ENCODE measurements at places on chromosomes 2 and 18.

- no peak for DNase-seq
These were observed 7.6 kb upstream of the METTL21A start for GRCh38 chr2:207632575-207633493.

DNA sequence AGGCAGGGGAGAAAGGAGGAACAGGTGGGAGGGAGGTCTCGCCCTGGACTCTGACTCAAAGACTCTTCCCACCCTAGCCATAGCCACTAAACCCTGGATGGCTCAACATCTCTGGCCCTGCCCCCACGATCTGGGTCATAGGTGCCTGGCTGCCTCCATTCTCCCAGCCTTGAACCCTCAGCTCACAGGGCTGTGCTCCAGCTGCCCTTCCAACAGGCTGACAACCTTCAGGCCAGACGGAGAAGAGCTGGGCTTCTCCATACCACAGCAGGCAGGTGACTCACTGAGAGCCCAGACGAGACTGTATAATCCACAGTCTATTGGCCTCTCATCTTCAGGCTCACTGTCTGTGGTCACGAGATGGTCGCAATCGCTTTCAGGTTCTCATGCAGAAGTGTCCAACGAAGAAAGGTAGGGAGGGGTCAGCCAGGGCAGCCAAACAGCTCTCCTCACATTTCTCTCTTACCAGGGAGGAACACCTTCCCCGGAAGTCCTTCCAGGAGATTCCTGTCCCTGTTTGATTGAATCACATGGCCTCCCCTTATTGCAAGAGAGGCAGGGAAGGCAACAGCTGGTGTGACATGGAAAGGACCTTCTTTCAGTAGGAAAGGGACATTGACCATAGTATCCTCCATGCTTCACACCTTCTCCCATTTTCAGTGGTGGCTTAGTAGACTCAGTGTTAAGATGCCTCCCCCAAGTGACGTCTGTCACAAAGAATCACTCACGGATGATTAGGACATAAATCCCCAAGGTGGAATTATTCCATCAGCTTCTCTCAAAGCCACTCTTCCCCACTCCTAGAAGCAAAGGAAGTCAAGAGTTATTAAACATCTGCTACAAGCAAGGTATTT lies 100.1 kb downstream of the MRO start:
- DNase-seq: no peak

- DNase-seq: no peak
These were observed 36.0 kb downstream of the PHLPP1 start for GRCh38 chr18:62751341-62751821.

GRCh38 chr2:218312267-218312756 lies 20.0 kb upstream of the TMBIM1 start:
- DNase-seq: no peak

- DNase-seq: no peak
These were observed 134.4 kb upstream of the SLC1A4 start for GRCh38 chr2:64854773-64855237.

- no peak for DNase-seq
These were observed 43.8 kb upstream of the PPP4R1 start for GRCh38 chr18:9658087-9658641.

GRCh38 chr18:80050797-80051196 lies 16.6 kb downstream of the RBFA start:
- no peak for DNase-seq

- no peak for DNase-seq
These were observed 406.1 kb upstream of the DCC start for GRCh38 chr18:51933903-51934302.

- no peak for DNase-seq
These were observed 182.3 kb downstream of the INO80D start for GRCh38 chr2:205903549-205904129.

DNA sequence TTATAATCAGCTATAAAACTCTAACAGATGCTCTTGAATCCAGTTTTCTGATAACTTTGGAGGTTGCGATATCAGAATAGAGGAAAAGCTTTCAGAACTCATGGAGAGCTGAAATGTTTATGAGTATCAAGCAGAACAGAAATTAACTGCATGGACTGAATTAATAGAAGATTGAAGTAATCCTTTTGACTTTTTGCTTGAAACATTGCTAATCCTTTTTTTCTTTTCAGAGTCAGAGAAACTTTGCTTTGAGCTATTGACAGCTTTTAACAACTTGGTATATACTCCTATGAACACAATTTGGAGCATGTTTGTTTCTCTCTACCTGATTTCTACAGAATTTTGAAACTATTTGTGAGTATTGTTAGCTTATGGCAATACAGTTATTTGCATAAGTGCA lies 1254.8 kb downstream of the LRP1B start:
- no peak for DNase-seq

DNA sequence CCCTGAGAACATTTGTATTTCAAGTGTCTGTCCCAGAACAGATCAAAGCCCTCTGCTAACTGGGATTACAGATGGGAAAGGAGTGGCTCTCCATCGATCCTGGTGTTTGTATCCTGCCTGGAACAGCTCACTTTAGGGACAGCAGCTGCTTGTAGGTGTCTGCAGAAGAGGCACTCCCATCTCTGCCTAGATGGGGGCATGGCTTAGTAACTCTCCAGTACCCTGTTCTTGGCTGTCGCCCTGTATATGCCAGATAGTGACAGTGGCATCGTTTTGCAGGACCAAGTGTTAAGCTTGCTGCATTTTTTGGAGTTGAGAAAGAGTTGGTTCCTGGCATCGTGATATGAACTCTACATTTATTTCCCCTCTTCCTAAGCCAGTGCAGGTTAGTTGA lies 189.9 kb downstream of the SH3RF3 start:
- no peak for DNase-seq

DNA sequence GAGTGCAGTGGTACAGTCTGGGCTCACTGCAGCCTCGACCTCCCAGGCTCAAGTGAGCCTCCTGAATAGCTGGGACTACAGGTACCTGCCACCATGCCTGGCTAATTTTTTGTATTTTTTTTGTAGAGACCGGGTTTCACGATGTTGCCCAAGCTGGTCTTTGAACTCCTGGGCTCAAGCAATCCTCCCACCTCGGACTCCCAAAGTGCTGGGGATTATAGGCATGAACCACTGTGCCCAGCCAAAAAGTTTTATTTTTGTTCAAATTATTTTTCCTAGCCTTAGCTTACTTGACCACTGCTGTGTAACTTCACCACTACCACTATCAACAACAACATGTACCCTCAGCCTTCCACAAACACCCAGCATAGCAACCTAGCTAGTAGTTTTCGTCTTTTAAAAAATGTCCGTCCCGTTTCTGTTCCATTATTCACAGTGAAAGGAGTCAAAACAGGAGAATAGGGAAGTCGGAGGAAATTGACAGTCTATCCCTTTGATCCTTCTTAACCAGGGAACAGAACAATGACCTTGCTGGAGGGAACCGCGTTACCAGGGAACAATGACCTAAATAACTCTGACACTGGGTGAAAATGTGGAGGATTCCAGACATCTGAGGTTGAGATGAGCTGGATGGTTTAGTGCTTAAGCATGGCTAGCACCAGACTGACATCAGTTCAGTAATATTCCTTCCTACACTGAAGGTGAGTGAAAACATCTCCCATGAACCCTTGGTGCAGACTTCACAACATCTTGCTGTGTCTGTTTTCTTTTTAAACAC lies 69.2 kb upstream of the ARL4C start:
- DNase-seq: no peak

GRCh38 chr2:55732854-55733253 lies 39.2 kb upstream of the PNPT1 start:
- no peak for DNase-seq

- peak; percentile 20 for DNase-seq
These were observed 201.2 kb downstream of the SUCLG1 start for GRCh38 chr2:84257831-84258230.

DNA sequence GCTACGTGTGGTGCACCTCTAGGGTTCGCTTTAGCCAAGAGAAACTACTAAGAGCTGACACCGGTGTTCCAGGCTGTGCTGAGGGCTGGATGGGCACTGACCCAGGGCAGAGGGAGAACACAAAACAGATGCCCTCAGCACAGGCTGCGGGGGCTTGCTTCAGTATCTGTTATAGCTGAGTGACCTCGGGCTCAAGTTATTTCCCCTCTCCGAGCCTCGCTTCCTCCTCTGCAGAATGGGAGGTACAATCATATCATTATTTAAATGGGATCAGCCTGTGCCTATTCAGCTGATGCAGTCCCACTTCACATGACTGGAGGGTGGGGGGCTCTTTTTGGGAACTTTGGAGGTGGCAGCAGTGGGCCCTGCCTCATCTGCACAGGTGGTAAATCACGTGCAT lies 156.1 kb upstream of the APCDD1 start:
- DNase-seq: no peak

- DNase-seq: no peak
These were observed 10.0 kb upstream of the ASNSD1 start for GRCh38 chr2:189651284-189651683.

GRCh38 chr2:190781604-190782198 lies 98.9 kb upstream of the GLS start:
- peak; percentile 24 for DNase-seq

- no peak for DNase-seq
These were observed 8.4 kb upstream of the MEIS1 start for GRCh38 chr2:66426244-66427111.

GRCh38 chr2:75998451-75998850 lies 287.7 kb upstream of the GCFC2 start:
- no peak for DNase-seq

DNA sequence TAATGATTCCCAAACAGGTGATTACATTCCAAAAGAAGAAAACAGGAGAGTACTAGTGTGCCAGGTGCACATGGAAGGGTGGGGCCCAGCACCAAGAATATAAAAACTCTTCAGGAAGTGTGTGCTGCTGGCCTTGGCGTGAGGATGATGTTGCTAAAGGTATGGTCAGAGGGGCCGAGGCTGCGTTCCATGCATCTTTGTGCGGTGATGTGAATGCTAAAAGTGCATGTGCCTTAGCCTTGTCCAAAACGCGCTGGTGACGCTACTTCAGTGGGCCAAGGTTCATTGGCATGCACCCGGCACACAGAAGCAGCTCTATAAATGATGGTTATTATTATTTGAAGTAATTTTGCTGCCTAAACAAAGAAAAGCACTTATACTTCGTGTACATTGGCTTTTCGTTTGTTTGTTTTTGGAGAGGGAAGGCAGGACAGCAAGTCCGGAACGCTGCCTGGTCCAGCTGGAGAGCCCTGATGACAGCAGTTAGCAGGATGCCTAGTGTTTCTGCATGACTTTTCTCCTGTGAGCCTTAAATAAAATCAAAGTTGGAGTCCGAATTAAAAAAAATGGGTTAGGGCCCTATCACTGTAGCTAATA lies 2.9 kb downstream of the ALKAL2 start:
- no peak for DNase-seq

DNA sequence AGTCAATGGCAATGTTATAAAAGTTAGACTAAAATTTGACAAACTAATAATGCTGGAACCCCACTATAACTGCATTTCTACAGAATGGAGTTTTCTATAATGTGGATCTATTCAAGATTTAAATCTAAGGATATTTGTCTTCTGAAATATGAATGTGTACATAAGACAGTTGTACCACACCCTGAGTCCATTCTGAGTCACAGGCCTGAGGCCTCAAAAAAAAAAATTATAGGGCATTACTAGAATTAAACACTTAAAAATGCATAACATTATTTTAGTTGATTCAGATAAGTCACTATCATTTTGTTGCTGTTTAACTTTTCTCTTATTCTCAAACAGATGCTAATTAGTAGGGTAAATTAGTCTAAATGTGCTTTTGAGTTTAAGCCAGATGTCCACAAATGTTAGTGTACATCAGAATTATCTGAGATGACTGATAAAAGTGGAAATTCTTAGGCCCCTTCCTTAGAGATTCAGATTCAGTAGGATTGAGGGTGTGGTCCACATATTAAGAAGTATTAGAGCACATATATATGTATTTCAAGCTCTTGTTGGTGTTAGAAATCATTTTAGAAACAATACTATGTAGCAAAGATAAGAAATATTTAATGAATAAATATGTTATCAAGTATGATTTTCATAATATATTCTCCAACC lies 42.4 kb upstream of the COL5A2 start:
- DNase-seq: no peak

GRCh38 chr2:173149491-173149890 lies 73.8 kb downstream of the MAP3K20 start:
- no peak for DNase-seq

GRCh38 chr2:6074089-6074643 lies 382.0 kb downstream of the SOX11 start:
- DNase-seq: no peak

- no peak for DNase-seq
These were observed 19.8 kb downstream of the FAM171B start for GRCh38 chr2:186713691-186714090.

DNA sequence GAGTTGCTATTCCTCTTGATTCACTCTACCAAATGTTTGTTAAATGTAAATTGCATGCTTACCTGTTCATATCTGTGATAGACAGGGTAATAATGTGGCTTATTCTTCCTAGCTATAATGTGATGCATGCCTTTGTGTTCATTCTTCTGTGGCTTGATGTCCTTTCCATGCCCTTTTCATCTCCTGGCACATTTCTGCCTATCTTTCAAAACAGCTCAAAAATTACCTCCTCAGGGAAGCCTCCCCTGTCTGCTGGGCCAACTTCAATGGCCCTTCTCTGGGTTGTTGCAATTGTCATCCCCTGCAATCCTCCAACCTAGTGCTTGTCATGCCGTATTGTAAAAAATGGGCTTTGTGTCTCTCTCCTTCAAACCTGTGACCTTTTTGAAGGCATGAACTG lies 52.8 kb upstream of the LHCGR start:
- no peak for DNase-seq

DNA sequence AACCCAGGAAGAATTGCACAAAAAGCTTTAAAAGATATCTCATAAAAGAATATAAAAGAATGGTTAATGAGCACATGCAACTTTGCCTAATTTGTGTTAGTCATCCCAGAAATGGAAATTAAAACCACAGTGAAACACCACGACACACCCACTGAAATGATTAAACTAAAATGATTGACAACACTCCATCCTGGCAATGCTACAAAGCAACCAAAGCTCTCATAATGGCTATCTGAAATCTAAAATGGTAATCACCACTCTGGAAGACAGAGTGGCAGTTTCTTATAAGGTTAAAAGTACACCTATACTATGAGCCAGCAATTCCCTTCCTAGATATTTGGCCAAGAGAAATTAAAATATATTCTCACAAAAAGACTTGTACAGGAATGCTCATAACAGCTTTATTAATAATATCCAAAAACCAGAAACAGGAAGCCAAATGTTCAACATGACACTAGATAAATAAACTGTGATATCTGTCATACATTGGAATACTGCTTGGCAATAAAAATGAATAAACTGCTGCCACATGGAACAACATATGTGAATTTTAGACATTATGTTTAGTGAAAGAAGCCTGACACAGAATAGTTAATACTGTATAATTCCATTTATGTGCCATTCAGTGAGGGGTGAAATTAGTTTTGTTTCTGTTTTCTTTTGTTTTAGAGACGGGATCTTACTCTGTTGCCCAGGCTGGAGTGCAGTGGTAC lies 105.3 kb upstream of the BCL2L11 start:
- DNase-seq: no peak
